Stimulated activated CD4-positive, alpha-beta T cell treated with anti-CD3 and anti-CD28 coated beads, Interleukin-1b, Interleukin-23, amount 100 ng/mL, for 48 hours (primary cell): ENCODE measurements at places on chromosomes 11 and 22.

DNA sequence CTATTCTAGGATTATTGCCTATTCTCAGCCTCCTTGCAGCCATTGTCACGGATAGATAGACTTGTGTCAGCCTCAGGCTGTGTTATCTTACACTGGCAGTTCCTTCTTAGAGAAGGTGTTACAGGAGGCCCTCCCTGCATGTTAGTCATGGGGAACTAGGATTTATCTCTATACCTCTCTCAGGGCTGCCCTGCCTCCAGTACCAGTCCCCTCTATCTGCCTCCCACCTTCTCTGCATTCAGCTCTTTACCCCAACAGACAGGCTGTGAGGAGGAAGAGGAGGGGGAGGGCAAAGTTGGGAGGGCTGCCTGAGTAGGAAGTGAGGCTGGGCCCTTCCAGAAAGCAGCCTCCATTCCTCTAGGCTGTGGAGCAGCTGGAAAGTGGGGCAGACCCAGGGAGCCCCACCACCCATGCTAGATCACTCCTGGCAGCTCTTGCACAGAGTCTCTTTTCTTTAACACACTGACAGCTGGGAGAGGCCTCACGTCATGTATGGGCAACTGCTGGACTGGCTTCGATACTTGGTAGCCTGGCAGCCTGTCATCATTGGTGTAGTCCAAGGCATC is 2.9 kb upstream of the IL18BP start:
- no peak for DNase-seq

DNA sequence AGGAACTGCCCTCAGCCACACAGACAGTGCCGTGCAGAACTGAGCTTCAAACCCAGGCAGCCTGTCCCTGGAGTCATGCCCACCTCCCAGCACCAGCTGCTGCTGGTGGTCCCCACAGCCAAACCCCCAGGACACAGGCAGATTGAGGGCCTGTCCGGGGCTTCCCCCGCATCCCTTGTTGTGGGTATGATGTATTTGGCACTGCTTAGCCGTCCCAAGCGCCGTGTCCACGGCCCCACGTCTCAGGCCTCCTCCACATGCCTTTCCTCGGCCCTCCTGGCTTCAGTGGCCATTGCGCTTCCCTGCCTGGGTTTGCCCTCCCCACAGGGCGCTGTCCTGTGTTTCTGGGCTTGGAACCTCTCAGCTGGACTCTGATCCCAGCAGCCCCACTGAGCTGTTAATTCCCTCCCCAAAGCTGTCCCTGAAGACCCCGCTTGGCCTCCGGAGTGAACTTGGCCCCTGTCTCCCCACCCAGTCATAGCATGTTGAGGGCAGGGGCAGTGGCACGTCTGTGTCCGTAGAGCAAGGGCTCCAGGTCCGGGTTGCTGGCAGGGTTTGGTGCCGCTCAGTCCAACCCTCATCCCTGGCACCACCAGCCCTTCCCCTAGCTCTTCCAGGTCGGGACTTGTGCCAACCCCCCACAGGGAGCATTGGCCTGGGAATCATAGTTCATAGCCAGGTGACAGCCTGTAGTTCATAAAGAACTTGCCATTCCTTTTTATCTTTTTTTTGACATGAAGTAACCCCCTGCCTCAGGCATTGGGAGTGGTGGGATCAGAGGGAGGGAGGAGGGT is 34.5 kb upstream of the TEF start:
- no peak for DNase-seq

GRCh38 chr11:35944503-35945136 is 758 bp downstream of the LDLRAD3 start:
- DNase-seq, result no peak

DNA sequence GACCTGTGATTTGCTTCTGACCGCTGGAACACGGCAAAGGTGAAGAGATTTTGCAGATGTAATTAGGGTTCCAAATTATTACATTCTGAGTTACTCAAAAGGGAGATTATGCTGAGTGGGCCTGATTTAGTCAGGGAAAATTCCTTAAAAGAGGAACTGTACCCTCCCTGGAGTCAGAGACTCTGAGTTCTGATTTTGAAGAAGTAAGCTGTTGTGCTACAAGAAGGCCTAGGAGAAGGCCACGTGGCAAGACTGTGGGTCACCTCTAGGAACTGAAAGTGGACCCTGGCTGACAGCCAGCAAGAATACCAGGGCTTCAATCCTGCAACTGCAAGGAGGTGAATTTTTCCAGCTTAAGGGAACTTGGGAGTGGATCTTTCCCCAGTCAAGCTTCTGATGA is 45.3 kb downstream of the CHRDL2 start:
- DNase-seq, result no peak

GRCh38 chr11:8281266-8281665 is 17.6 kb upstream of the LMO1 start:
- DNase-seq, result no peak

DNA sequence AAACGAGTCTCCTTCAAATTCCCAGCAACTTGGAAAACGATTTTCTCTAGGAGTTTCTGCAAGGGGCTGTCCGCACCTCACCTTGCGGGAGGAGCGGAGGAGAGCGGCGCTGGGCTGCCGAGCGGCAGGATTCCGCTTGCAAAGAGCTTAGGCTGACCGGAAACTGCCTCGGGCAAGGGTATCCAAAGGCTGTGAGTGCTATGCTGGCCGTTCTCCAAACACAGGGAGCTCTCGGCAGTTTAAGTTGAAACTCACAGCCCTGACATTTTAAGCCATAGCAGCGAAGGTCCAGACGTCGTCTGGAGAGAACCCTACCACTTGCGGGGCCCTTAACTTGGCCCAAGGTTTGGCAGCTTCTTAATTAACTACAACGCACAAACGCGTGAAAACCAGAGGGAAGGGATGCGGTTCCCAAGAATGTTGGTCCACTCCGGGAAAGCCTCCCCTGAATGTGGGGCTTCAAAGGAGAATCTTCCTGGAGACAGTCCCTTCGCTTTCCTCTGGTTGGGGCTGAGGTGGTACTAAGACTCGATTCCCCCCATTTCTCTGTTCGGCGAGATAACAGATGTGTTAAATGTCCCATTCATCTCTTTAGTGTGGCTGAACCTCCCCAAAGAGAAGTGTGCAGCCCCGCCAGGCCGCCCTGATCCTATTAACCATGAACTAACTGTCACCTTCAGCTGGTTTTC is 1.1 kb upstream of the DBX1 start:
- DNase-seq, result no peak

GRCh38 chr11:78432058-78432515 is 14.5 kb upstream of the GAB2 start:
- DNase-seq, result no peak

- DNase-seq, result peak; percentile 76
These were observed 13.5 kb downstream of the CD59 start for GRCh38 chr11:33722590-33723234.

GRCh38 chr22:39724857-39725256 is 154.3 kb downstream of the CACNA1I start:
- DNase-seq, result no peak

GRCh38 chr11:19800714-19801519 is 88.3 kb downstream of the NAV2 start:
- no peak for DNase-seq

GRCh38 chr11:110152199-110152598 is 59.0 kb downstream of the ZC3H12C start:
- no peak for DNase-seq

DNA sequence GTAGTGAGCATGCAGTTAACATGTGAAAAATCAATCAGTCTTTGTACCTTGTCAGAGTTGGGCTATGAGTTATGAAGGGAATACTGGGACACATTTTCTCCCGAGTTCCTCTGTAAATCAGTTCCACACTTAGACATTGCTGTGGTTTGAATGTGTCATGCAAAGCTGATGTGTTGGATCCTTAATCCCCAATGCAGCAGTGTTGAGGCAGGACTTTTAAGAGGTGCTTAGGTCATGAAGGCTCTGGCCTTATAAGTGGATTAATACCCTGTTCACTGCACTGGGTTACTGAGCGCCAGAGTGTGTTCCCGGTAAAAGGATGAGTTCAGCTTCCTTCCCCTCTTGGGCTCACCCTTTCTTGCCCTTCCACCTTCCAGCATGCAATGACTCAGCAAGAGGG is 742.1 kb upstream of the TENM4 start:
- DNase-seq, result no peak

- no peak for DNase-seq
These were observed 1.4 kb downstream of the OTOG start for GRCh38 chr11:17548444-17548843.

DNA sequence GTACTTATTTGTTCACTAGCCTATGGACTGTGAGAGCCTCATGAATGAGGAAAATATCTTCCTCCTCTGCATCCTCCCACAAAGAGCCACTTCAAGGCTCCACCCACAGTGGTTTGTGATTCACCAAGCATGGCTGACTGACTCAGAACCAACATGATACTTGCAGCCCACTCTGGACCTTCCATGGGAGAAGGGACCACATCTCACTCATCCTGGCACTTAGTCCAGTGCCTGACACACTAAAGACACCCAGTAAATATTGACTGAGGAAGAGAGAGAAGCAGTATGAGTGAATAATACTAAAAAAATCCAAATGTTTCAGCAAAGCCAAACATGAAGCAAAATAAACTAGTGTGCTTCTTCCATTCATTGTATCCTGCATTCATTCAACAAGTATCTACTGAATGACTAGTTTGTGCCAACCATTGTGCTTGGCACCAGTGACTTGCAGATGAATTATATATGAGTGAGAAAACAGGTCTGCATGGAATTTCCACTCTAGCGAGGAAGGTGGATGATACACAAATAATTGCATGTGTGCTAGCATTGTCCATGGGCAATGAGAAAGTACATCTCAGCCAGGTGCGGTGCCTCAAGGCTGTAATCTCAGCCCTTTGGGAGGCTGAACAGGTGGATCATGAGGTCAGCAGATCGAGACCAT is 54.9 kb upstream of the BLID start:
- DNase-seq, result no peak

DNA sequence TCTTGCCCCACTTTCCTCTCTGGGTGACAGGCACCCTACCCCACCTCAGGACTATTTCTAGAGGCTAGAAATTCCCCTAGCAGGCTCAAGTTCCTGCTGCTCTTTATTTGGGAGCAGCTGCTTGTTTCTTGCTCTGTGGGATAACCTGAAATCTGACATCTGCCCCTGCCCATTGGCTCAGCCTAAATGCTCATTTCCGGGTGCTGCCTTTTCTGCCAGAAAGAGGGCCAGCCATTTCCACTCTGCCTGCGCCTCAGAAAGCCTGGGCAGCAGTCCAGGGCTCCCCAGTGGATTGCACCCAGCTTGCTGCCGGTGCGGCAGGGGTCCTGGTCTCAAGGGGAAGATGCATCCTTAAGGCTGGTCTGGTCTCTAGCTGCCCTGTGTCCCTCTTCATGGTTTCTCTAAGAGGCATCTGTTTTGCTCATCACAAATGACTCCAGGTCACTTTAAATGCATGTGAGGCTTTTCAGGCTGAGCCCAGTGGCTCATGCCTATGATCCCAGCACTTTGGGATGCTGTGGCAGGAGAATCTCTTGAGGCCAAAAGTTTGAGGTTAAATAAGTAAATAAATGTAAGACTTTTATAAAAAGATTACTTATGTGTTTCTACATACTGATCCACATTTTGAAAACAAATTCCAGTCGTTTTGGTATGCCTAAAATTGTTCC is 10.3 kb upstream of the PNPLA5 start:
- DNase-seq, result no peak

GRCh38 chr11:65290448-65291165 is 24.1 kb upstream of the CDC42EP2 start:
- no peak for DNase-seq

DNA sequence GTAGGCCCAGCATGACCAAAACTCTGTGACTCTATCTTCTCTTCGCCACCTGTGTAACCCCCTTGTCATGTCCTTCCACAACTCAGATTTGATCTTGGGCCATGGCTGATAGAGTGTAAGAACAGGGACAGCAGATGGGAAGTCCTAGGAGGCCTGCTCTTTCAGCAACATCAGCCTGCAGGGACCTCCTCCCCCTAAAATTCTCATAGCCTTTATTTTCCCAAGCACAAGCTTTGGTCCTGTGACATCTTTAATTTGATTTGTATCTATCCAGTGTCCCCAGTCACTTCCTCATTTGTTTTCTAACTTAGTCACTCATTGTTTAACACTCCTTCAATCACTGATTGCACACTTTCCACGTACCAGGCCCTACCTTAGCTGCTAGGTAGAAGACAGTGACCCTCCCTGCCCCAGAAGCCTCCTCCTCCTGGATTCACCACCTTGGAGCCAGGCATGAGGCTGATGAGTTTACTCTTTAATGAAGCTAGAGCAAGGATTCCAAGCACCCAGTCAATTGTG is 5.3 kb downstream of the UBQLN3 start:
- no peak for DNase-seq

GRCh38 chr11:26896719-26897118 is 97.2 kb upstream of the FIBIN start:
- DNase-seq, result no peak

GRCh38 chr11:1924646-1925372 is 5.3 kb downstream of the TNNT3 start:
- no peak for DNase-seq

GRCh38 chr11:71101606-71102005 is 150.8 kb downstream of the SHANK2 start:
- no peak for DNase-seq

GRCh38 chr22:42169055-42169469 is 38.5 kb upstream of the CYP2D6 start:
- DNase-seq, result peak; percentile 59

DNA sequence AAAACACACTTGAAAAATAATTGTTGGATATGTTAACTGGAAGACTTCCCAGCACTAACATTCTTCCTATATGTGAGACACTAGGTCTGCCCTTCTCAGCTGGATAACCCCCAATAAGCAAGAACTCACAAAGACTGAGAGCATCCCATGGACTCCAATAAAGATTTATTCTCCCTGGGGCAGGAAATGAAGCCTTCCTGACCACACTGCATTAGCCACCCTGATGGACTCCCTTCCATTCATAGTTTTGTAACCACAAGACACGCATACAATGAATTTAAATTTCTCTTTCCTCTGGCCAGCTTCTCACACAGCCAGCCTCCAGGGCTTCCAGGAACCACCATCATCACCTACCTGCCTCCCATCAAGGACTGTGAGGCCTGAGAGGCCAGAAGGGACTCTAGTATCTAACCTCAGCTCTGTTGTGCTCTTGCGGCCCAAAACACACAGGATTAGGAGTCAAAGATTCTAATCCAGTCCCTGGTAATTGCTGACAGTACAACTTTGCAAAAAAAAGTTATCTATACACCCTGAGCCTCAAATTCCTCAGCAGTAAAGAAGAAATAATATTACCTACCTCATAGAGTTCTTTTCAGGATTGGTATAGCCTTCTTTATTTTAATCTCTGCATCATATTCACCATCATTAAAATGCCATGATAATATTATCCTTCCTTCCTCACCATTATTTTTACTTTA is 45.6 kb upstream of the GDPD4 start:
- DNase-seq, result no peak

GRCh38 chr11:81857386-81857785 is 876.3 kb downstream of the FAM181B start:
- no peak for DNase-seq

DNA sequence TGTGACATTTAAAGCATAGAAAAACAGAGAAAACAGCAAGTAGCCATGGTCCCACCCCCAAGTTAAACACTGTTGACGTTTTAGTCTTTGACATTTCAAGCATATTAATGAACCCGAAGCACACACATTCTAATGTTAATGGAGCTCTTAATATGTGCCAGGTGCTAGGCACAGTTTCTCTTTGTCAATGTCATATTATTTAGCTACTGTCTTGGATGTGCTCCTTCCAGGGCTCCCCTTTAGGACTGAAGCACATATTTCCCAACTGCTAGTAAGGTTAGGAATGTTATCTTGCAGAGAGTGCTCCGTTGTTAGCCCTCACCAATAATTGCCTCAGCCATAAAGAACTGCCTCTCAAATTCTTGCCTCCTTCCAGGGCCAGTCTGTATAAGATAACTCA is 716.6 kb upstream of the TENM4 start:
- no peak for DNase-seq

- DNase-seq, result no peak
These were observed 66.7 kb downstream of the SYN3 start for GRCh38 chr22:32991353-32992101.

GRCh38 chr22:22798716-22799115 is 88.9 kb upstream of the IGLL5 start:
- no peak for DNase-seq
